Osteoblast (primary cell): ENCODE measurements at places on chromosomes 5 and 9. TPM values are rescaled to one million over a fixed set of nuclear protein-coding genes. Genes with fewer than 3 reads are reported as not detected.
A peak's percentile ranks its signal among the peaks of the same experiment; 100 is the strongest.

DNA sequence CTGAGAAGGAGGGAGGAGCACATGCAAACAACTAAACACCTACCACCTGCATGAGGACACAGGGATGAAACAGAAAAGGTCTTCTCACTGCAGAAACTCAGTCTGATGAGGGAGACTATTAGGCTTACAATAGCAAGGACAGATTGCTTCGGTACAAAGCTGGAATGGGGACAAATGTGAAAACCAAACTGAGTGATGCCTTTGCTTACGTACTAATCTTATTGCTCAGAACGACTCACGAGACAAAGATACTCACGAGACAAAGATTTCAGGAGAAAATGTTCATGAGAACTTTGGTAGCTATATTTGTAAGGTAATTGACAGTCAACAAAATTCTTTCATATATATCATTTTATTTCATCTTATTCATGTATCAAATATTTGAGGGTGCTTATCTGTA is 71.9 kb upstream of the TAF1L start:
- H3K4me1 ChIP-seq: peaks cover 5% of the 10 kb centered on the region
- DNase-seq: no peak
- no peak overlapping the region for H3K4me3 ChIP-seq
- no peaks in the 10 kb centered on the region for H3K36me3 ChIP-seq

GRCh38 chr5:30693326-30693725 is 500.2 kb upstream of the CDH6 start:
- no peak overlapping the region for H3K27ac ChIP-seq
- H3K27me3 ChIP-seq: no peaks in the 10 kb centered on the region
- DNase-seq: no peak
- H3K4me1 ChIP-seq: no peaks in the 10 kb centered on the region

DNA sequence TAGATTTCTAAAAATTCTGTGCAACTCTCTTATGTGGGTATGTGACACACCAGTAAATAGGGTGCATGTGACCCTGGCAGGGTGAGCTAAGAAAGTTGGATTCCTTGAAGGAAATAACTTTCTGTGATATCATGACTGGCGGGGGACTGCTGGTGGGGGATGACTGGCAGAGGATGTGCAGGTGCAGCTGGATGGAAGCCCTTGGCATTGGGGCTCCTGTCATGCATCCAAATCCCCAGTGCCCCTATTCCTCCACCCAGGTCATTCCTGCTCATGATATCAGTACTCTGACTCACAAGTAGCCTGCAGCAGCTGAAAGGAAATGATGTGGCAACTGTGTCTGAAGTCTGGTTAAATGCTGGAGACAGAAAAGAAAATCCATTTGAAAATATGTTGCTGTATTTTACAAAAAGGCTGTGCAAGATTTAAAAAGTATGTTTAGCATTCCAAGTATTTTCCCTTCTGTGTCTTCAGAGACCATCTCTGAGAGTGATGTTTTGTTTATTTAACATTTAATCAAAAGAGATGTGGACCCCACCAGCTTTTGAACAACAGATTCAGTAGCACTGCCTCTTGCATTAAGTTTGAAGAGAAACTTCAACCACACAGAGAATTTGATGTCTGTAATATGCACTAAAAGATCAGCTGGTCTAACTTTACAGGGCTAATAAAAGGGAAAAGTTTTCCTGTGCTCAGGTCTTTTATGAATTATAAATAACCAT is 17.9 kb upstream of the ZSWIM6 start:
- H3K27ac ChIP-seq: peak overlapping the region; percentile 88
- DNase-seq: peak; percentile 75
- H3K4me1 ChIP-seq: peaks cover 36% of the 10 kb centered on the region
- H3K27me3 ChIP-seq: no peaks in the 10 kb centered on the region
- H3K4me3 ChIP-seq: no peak overlapping the region

DNA sequence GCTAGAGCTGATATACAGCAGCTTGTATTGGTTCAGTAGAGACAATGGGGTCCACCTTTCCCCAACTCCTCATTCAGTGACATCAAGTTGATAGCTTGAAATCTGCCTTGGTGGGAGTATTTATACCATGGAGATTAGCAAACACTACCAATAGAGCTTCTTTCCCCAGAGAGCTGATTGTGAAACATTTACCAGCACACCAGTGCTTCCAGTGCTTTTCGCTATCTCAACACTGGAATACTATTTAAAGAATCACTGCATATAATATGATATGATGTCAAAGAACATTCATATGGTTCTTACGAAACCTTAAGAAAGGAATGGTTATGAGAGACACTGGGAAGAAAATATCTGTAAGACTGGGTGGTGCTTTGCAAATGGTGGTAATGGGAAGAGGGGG is 21.8 kb upstream of the RNF145 start:
- H3K36me3 ChIP-seq: no peaks in the 10 kb centered on the region

- peak; percentile 89 for DNase-seq
- H3K27me3 ChIP-seq: no peaks in the 10 kb centered on the region
- H3K27ac ChIP-seq: no peak overlapping the region
- H3K4me1 ChIP-seq: peaks cover 5% of the 10 kb centered on the region
- no peak overlapping the region for H3K4me3 ChIP-seq
Observed at GRCh38 chr5:17089690-17090089, 127.7 kb upstream of the BASP1 start.

The FAM200C gene
- total RNA-seq: 3.6 and 5.6 TPM in 2 replicates
